Right renal cortex interstitium (tissue), 3 donors: ENCODE measurements at places on chromosomes 6 and 20. TPM values are rescaled to one million over a fixed set of nuclear protein-coding genes. Genes with fewer than 3 reads are reported as not detected.
A peak's percentile ranks its signal among the peaks of the same experiment; 100 is the strongest.

The ENPP4 gene
- 16.7 TPM for polyA plus RNA-seq

The METTL24 gene
- polyA plus RNA-seq, result 14.7 TPM

The MEI4 gene
- polyA plus RNA-seq, result 2.1 TPM

The TMEM200A gene
- polyA plus RNA-seq, result 28.3 TPM

The BNIP5 gene
- polyA plus RNA-seq, result 0.35 TPM

The GSTA2 gene
- 0.22 TPM for polyA plus RNA-seq

- no peak for DNase-seq
Observed at GRCh38 chr20:19806806-19807190, 48.7 kb downstream of the RIN2 start.

- no peak for DNase-seq
Observed at GRCh38 chr6:130602151-130602770, 224.9 kb upstream of the SMLR1 start.

GRCh38 chr6:25578538-25578937 is 73.5 kb upstream of the SCGN start:
- DNase-seq, result no peak

GRCh38 chr20:4607287-4607713 is 114.4 kb upstream of the PRND start:
- DNase-seq, result peak; percentile 43

- no peak for DNase-seq
Observed at GRCh38 chr20:22100686-22101085, 395.2 kb downstream of the PAX1 start.

DNA sequence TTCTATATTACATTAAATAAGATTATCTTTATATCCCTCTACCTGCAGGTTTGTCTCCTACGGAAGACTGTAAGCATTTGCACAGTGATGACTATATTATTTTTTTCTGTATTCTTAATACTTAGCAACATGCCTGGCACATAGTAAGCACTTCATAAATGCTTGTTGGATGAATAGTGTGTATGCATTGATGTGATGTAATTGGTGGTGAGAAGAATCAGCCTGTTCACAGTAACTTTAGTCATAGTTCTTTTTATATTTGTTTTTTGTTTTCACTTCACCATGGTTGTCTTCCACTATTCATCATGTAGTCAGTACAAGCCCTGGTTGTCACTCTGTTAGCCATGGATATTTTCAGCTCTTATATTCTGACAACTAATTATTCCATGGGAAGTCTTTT is 184.0 kb upstream of the FLRT3 start:
- no peak for DNase-seq

DNA sequence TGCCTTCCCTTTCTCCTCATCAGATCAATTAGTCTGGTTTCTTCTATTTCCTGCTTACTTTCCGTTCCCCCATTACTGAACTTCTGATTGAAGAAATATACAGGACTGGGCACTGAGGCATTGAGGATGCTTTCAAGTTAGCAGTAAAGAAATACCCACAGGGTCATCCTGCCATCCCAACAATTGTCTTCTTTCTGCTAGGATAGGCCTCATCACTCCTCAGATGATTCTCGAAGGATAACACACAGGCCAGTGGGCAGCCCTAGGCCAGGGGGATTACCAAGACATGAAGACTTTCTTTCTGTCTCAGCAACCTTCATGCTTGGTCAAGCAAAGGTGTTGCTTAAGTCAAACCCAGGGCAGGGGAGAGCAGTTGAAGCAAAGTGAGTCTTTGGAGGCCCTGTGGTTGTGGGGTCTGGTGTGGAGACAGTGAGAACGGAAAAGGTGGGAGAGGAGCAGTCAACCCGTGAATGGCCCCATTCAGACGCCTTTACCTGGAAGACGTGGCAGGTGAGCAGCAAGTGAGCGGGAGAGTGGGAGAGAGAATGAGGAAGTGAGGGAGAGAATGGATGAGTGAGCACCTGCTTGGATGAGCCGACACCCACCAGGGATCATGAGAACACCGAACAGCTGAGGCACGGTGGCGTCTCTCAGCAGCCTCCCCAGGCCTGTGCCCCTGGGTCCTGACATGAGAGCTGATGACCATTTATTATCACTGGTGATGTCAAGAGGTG is 462.9 kb downstream of the PREX1 start:
- DNase-seq, result no peak

DNA sequence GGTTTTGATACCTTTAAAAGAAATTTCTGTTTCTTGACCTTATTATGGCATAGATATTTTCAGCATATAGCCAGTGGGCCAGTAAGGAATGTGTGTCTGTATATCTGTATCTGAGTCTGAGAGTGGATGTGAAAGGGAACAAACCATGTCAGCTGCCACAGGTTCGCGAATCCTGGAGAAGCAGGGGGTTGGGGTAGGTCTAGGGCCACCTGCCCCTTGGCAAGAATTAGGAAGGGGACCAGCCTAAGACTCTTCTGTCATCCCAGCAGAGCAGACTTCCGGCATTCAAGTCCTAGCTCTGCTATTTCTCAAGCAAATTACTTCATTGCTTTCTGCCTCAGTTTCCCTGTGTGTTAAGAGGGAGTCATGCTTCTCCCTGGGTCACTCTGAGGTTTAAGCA is 180.3 kb upstream of the SNX9 start:
- DNase-seq, result no peak

GRCh38 chr6:145668844-145669243 is 66.5 kb downstream of the EPM2A start:
- no peak for DNase-seq

DNA sequence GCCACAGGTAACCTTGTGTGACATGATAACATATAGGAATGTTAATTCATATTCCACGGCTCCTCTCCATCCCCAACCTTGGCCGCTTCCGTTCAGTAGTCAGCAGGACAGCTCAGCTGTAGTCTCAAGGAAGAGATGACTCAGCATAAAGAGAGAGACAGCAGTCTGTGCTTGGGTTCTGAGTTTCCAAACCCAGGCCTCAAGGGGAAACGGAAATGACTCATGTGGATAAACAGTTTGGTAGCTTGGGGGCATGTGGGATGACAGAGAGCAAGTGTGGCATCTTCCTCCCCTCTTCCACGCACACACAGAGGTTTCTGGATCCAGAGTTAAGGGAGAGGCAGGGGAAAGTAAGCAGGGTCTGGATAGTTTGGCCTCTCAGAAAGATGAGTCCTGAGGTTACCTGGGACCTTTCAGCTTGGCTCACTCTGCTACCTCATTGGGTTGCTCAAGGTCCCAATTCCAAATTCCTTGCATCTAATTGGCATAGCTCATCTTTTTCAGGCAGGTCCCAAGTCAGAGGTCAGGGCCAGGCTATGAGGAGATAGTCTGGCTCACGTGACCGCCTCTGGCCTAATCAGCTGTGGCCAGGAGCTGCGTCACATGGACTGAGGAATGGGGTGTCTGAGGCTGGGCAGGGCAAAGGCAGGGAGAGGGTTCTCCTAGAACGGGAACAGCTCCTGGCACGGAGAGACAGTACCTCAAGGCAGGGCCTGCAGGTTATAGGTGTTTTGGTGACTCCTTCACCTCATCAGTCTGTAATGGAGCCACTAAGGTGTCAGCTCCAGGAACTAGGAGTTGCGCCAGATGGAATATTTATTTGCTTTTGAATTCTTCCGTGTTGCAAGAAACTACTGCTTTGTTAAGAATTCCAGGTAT is 36.5 kb upstream of the MLN start:
- DNase-seq, result no peak

DNA sequence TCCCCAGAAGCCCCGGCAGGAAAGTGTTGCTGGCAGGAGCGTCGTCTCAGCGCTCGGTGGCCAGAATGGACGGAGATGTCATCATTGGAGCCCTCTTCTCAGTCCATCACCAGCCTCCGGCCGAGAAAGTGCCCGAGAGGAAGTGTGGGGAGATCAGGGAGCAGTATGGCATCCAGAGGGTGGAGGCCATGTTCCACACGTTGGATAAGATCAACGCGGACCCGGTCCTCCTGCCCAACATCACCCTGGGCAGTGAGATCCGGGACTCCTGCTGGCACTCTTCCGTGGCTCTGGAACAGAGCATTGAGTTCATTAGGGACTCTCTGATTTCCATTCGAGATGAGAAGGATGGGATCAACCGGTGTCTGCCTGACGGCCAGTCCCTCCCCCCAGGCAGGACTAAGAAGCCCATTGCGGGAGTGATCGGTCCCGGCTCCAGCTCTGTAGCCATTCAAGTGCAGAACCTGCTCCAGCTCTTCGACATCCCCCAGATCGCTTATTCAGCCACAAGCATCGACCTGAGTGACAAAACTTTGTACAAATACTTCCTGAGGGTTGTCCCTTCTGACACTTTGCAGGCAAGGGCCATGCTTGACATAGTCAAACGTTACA is 817 bp downstream of the GRM1 start:
- DNase-seq, result no peak

DNA sequence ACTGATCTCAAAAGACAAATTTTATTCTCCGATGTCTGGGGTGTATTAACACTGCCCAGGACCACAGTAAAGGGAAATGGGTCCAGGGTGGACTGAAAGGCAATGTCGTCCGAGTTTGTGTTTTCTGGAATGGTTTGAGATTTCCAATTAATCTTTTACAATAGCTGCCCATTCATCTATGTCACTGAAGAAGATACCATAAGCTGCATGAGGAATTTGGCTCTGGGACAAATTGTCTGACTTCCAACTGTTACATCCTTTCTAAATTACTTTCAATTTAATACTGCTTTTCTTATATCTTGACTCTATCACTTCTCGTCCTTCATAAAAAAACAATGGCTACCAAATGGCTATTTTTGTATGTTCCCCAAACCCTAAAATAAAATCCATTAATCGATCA is 130.7 kb upstream of the KCNK16 start:
- no peak for DNase-seq

- no peak for DNase-seq
Observed at GRCh38 chr6:113202852-113203714, 654.1 kb upstream of the MARCKS start.

DNA sequence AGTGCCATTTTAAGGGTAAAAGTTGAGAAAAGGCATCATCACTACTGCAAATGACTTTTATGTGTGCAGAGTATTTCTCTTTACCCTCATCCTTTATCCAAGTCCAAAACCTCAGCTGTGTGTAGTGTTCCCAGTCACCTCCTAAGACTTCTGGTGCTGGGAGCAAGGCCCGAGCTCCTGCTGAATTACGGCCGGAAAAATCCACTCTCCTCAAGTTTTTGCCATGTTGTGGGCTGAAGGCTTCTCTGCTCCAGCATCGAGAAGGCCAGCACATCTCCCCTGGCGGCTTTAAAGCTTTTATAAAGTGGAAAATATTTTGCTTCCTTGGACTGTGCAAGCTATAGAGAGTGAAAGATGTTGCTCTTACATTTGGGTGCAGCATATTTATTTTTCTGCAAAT is 153.2 kb upstream of the THBS2 start:
- DNase-seq, result no peak

DNA sequence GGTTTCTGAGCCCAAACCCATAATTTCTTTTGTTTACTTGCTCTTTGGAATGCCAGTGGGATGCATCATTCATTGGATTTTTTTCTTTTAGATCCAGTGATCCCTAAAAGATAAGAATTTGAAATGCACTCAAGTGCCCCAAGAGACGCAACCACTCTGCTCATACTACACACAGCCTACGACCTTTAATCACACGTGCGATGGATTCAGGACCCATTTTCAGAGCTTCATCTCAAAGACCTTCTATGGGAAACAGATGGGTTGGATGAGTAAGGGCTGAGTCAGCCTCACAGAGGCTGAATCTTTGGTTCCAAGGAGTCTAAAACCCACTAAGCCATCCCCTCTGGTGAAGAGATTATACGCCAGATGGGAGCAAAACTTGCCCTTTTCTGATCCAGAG is 265.5 kb upstream of the EXOC2 start:
- no peak for DNase-seq

DNA sequence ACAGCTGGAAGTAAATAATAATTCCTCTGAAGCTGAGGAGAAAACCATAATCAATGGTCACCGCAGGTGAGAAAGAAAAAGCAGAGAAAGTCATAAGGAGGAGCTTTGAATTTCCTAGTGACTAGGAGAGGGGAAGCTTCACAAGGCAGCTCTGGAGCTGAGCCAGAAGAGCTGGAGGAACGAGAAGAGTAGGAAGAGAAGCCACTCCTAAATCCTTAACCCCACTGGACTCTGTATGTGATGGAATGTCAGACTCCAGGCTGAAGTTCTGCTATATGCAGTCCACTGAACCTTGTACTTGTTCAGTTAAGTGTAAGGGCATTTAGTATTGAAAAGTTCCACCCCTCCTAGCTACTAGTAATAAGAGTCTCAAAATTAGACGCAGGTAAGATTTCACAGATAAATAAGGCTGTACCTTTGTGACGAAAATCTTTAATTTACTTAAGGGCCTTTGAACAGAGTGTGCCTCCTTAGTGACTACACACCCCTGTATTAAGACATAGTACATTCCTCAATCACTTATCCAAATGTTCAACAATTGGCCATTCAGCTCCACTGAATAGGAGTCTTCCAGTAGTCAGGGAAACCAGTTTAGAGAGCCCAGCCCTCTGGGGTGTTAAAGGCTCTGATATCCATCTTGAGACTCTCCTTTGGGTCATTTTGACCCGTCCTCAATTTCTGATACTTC is 71.4 kb upstream of the UFL1 start:
- peak; percentile 27 for DNase-seq

DNA sequence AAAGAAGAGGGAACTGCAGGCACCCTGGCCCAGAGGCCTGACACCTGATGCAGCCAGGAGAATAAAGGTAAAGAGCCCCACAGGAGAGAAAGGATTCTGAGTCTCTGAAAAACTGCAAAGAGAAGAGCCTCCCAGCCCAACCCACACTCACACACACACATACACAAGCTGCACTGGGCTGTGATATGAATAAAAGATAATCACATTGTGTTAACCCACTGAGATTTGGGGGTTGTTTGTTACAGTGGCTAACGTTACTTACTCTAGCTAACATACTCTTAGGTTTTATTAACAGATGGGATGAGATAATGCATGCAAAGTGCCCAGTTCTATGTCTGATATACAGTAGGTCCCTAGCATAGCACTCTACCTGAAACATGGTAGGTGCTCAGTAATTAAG is 554.4 kb downstream of the CD83 start:
- no peak for DNase-seq

- DNase-seq, result no peak
Observed at GRCh38 chr6:134324766-134325165, 6.9 kb upstream of the SGK1 start.

DNA sequence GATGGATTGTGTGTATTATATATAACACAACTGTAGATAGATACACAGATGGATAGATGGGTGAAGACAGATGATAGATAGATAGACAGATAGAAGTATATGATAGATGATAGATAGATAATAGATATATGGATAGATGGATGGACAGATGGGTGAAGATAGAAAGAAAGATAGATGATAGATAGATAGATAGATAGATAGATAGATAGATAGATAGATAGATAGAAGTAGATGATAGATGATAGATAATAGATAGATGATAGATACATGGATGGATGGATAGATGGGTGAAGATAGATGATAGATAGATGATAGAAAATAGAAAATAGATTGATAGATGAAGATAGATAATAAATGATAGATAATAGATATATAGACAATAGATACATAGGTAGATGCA is 83.3 kb downstream of the FOXF2 start:
- no peak for DNase-seq

DNA sequence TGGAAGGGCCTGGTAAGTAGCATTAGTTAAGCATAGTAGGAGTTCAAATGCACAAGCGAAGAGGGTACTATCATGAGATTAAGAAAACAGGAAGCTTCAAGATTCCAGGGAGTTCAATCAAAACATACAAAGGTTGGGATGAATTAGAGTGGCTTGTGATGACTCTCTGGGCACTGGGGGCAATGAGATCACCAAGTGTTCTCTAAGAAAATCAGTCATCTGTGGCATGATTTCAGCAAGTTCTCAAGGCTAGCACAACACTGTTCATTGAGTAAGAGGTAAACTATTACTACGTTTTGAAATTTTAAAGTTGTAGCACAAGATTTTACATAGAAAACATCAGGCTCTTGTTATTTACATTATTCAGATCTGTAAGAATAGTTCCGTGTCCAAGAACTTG is 139.7 kb upstream of the FLRT3 start:
- no peak for DNase-seq

- no peak for DNase-seq
Observed at GRCh38 chr6:90127595-90127994, 169.0 kb downstream of the BACH2 start.
